ENCODE measurements at places on chromosomes 1 and 21.

- DNase-seq: no peak
Observed at GRCh38 chr1:83802023-83802422, 196.9 kb downstream of the TTLL7 start.

GRCh38 chr1:167200749-167201148, 19.9 kb upstream of the POU2F1 start:
- no peak for DNase-seq

- DNase-seq: no peak
Observed at GRCh38 chr1:225201447-225201846, 226.4 kb downstream of the LBR start.

DNA sequence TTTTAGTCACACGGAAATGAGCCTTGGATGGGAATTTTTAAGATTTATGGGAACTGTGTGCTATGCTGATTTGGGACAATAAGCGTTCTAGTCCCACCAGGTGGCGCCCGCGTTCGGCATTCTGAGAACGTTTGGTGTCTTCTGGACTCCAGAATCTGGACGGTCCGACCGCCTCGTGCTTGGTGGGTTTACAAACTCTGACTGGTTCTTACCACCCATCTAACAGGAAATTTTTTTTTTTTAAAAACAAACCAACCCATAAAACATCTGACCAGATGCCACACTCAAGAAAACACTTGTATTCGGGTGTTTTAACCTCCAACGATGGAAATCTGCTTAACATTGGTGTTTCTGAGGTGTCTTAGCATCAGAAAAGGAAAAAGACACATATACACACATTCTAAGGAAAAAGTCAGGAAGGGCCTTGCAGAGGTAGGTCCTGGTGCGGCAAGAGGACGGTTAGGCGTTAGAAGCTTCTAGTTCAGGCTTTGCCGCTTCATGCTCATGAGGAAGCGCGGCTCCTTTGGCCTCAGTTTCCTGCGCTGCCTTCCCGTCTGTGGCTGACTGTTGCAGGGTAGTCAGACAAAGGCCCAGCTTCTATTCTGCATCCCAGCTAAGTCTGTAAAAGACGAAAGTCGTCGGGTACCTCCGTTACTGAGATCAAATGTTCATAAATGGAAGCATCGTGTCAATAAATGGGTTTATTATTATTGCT, 814 bp upstream of the DYRK3 start:
- DNase-seq: peak; percentile 47

Data from stimulated activated CD8-positive, alpha-beta memory T cell treated with anti-CD3 and anti-CD28 coated beads, Interleukin-2, amount 100 ng/mL, for 1 hour (primary cell).